ENCODE measurements at places on chromosomes 12 and 14. TPM values are rescaled to one million over a fixed set of nuclear protein-coding genes. Genes with fewer than 3 reads are reported as not detected.
A peak's percentile ranks its signal among the peaks of the same experiment; 100 is the strongest.

Gene RDH5
- 6.2 TPM for total RNA-seq

Gene MYH6
- not detected for total RNA-seq

Gene RDH11
- 54.6 TPM for total RNA-seq

- no peak for DNase-seq
Observed at GRCh38 chr12:96255077-96255476, 60.9 kb downstream of the ELK3 start.

DNA sequence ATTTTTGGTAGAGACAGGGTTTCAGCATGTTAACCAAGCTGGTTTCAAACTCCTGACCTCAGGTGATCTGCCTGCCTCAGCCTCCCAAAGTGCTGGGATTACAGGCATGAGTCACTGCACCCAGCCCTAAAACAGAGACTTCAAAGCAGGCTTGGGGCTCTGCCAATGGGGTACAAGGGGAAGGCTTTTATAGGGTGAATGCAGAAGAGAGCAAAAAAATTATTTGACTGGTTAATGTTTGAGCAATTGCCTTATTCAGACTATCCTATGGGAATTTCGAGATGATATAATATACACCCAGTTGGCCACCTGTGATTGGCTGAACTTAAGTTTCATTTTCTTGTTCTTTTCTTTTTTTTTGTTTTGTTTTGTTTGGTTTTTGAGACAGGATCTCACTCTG is 31.5 kb upstream of the ACTN1 start:
- DNase-seq = no peak

DNA sequence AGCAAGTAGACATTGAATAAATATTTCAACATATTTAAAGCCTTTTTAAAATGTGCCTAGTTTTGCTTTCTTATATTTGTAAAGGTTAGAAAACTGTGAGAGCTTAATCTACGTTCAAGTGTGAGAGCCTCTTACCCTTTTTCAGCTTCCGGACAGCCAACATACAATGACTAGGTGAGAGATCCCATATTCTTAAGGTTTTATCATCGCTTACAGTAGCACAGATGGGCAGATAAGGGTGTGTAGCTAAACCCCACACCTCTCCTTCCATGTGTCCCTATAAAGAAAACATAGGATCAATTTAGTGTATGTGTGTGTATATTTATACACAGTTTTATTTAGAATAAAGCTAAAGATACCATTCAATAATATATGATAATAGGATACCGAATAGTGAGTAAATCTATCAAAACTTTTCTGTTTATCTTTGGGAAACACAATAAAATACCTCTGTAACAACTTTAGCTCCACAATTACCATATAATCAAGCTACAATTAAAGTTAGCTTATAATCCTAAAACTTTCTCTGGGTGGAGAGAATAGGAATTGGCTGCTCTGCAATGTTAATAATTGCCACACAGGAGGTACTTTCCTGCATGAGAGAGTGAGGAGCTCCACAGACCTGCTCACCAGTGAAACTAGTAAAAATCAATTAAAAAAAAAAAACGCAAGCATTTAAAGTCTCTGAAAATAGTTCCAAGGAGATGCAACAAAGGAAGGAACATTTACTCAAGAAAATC is 110.8 kb downstream of the EML5 start:
- DNase-seq = no peak

GRCh38 chr14:79167957-79168356 is 997.8 kb downstream of the NRXN3 start:
- DNase-seq = no peak

GRCh38 chr14:35229792-35230089 is 62.4 kb upstream of the PSMA6 start:
- no peak for DNase-seq

GRCh38 chr12:20492251-20492760 is 124.0 kb downstream of the PDE3A start:
- DNase-seq = peak; percentile 67

- no peak for DNase-seq
Observed at GRCh38 chr14:38941488-38941887, 161.5 kb downstream of the SEC23A start.

GRCh38 chr12:63937378-63938316 is 93.1 kb downstream of the SRGAP1 start:
- no peak for DNase-seq

- no peak for DNase-seq
Observed at GRCh38 chr12:78157199-78157598, 326.5 kb downstream of the NAV3 start.

GRCh38 chr12:2513141-2514037 is 281.4 kb upstream of the FKBP4 start:
- DNase-seq = no peak

All from HCT116 (cell line).